ENCODE measurements at places on chromosomes 4 and X.

- DNase-seq, result no peak
Observed at GRCh38 chr4:33566649-33567048, 2677.7 kb downstream of the ARAP2 start.

GRCh38 chr4:73259571-73260090, 1.0 kb upstream of the ANKRD17 start:
- no peak for DNase-seq

- no peak for DNase-seq
Observed at GRCh38 chrX:20637351-20637750, 370.6 kb upstream of the RPS6KA3 start.

GRCh38 chrX:153339662-153340061, 5.7 kb downstream of the ZNF275 start:
- DNase-seq, result no peak

DNA sequence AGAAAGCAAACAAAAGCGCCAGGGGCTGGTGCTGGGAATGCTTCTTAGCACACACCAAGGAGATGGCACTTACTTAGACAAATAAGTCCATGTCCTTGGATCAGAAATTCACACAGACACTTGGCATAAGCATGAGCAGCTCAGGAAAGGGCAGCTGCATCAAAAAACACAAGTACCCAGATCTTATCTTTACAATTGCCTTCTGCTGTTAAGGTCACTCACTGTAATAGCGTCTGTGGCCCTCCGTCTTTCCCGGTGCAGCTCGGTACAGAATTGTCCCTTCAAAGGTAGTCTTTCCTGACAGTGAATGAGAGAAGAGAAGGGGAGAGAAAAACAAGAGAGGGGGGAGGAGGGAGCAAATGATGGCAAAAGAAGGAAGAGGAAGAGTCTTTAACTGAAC, 172.1 kb upstream of the MAP3K15 start:
- DNase-seq, result no peak
